ENCODE measurements at places on chromosomes 4 and X. TPM values are rescaled to one million over a fixed set of nuclear protein-coding genes. Genes with fewer than 3 reads are reported as not detected.

SPATA4 gene
- 0.55 TPM for total RNA-seq

TLR2 gene
- 2.8 TPM for total RNA-seq

SGMS2 gene
- total RNA-seq, result 21.4 TPM

CXCL11 gene
- total RNA-seq, result not detected

CPE gene
- total RNA-seq, result 43.2 TPM

YY2 gene
- total RNA-seq, result 0.30 TPM

All from left ventricle myocardium inferior (tissue), 1 donor.